ENCODE measurements at places on chromosomes 1 and 21.

DNA sequence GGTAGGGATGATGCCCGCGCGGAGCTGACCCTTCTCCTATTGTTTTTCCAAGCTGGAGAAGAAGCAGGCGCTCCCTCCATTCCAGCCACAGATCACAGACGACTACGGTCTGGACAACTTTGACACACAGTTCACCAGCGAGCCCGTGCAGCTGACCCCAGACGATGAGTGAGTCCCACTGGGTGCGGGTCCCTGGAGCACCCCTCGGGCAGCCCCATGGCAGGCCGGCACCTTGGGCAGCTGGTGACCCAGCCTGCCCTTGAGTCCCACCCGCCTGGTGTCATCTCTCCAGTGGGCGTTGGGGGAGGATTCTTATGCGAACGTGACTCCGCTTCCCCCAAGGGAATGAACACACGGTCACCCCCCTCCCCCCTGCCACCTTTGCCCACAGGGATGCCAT lies 10.0 kb downstream of the FAAP20 start:
- no peak for DNase-seq

- no peak for DNase-seq
Measured at GRCh38 chr1:79693441-79694114, 687.0 kb upstream of the ADGRL4 start.

DNA sequence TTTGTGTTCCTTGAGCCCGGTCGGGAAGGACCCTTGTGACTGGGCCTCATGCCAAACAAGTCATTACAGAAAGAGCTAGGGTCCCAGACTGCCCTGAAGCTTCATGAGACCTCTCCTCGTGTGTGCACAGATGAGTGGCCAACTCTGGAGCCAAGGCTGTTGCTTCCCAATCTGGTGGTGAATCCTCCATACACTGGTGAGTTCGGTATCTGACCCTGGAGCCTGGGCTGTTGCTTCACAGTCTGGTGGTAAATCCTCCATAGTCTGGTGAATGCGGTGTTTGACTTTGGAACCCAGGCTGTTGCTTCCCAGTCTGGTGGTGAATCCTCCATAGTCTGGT lies 737.8 kb downstream of the MATN1 start:
- no peak for DNase-seq

DNA sequence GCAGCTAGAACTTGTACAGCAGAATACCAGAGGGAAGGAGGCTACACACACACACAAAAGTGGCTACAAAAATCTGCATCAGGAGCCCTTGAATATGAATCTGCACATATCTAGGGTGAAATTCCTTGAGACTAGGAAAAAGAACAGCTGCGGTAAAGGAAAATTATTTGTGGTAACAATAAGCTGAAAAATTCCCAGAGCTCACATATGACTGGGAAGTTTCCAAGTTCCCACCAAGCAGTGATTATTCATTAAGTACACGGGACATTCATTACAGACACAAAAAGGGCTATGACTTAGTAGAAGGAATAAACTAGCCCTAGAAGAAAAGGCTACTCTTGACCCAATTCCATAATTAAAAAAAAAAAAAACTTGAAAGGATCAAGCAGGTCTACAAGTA lies 149.5 kb upstream of the BACE2 start:
- DNase-seq: no peak

- no peak for DNase-seq
Measured at GRCh38 chr21:45421071-45421845, 16.3 kb downstream of the COL18A1 start.
